ENCODE measurements at places on chromosomes 13 and 19.

DNA sequence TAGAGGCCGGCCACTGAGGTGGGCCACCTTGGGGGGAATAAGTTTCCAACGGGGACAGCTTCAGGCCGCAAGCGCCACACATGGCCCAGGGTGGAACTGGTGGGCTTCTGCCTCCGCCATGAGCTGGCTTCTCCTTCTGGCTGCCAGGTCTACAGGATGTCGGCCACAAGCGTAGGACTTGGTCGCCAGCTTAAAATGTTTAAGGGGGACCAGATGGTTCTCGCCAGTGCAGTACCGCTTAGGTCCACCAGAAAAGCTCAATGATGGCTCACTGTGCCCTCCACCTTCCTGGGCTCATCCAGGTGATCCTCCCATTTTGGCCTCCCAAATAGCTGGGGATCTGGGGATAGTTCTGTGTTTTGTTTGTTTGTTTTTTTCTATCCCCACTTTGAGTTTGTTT is 38.7 kb upstream of the ZNF254 start:
- no peak for DNase-seq

DNA sequence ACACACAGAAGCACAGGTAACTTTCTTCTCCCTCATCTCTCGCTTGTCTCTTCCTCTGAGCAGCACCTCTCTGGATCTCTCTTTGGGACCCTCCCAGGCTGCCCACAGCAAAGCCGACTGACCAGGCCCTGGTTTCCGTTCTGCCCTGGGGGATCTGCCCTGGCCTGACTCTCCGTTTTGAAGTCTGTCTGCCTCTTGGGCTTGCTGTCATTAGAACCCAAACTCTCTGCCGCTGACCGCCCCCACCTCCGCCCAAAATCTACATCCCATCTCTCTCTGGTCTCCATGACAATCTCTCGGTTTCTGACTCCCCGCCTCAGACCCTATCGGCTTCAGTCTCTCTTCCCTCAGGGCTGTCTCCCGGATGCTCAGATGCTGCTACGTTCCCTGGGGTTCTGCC is 6.9 kb downstream of the KCNC3 start:
- DNase-seq: no peak

DNA sequence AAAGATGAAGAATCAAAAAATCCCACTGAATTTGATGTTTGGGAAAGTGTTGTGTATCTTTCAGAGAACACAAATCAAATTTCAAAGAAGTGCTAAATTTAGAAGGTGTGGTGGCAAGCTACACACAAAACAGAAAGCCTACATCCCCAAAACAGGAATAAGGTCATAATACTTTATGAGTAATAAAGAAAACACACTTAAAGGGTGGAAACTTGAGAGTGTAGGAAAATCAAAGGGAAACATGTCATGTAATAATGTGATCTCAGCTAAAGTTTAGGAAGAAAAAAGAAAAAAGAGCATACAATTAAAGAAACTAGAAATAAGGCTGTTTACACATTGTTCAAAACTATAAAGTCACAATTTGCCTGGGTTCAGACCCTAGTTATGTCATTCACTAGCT is 668.7 kb downstream of the PCDH17 start:
- no peak for DNase-seq

GRCh38 chr13:39494006-39494405 is 109.0 kb downstream of the LHFPL6 start:
- DNase-seq: no peak

- DNase-seq: no peak
Observed at GRCh38 chr19:40612831-40613689, 11.9 kb downstream of the LTBP4 start.

GRCh38 chr19:49981603-49982593 is 20.9 kb upstream of the SIGLEC11 start:
- DNase-seq: no peak

GRCh38 chr13:34619326-34619725 is 322.7 kb upstream of the NBEA start:
- no peak for DNase-seq
